Activated CD4-positive, alpha-beta T cell treated with anti-CD3 and anti-CD28 coated beads, Interleukin-2, amount 50 U/mL, for 24 hours (primary cell): ENCODE measurements at places on chromosomes 7 and 10.

DNA sequence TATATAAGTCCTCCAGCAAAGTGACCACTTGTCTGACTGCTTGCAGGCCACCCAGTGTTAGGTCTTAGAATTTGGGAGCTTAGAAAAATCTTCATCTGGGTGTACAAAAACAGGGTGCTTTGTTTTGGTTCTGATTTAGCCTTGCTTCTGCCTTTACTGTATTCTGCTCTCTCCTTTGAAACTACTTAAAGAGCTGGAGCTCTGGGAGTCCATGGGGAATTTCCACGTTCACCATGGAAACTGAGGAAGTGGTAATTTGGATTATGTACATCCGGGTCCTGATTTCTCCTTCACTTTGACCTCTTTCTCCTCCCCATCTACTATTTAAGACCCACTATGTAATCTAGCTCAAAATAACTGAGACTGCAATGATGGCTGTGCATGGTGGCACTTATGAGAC, 103.0 kb downstream of the JAZF1 start:
- DNase-seq: no peak

- no peak for DNase-seq
Measured at GRCh38 chr7:117715784-117716445, 157.3 kb downstream of the CTTNBP2 start.

DNA sequence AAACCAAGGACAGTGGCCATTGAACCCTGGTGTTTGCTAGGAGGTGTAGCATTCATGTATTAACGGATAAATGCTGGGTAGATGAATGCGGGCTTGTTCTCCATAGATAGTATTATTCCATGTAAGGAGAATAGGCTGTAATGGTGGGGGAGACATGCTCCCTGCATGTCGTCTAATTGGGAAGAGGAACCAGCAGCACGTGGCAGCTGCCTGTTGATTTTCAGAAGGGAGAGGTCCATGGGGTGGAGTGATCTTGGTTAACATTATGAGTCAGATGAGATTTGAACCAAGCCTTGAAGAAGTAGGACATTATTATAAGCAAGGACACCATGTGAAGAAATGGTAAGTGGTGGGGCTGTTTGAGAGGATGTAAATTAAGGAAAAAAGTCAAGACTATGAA, 112.5 kb downstream of the WNT2 start:
- no peak for DNase-seq

DNA sequence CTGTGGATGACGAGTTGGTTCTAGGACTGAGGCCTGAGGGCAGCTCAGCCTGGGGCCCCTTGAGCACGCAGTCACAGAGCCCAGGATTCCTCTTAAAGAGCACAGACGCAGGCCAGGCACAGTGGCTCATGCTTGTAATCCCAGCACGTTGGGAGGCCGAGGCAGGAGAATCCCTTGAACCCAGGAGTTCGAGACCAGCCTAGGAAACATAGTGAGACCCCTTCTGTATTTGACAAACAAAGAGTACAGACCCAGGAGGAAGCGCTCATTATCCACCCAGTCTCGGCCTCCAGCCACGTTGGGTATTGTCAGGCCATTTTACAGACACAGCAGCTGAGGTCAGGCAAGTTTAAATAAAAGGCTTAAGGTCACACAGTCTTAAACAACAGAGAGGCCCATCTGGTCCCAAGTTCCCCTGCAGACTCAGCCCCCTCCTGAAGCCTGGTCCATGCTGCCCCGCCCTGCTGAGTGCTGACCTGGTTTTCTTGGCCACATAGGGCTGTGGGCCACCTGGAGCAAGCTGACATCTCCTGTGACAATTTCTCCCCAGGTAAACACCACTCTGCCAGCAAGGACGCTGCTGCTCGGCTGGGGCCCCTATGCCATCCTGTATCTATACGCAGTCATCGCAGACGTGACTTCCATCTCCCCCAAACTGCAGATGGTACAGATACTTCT, 12.6 kb downstream of the RGR start:
- DNase-seq: no peak

DNA sequence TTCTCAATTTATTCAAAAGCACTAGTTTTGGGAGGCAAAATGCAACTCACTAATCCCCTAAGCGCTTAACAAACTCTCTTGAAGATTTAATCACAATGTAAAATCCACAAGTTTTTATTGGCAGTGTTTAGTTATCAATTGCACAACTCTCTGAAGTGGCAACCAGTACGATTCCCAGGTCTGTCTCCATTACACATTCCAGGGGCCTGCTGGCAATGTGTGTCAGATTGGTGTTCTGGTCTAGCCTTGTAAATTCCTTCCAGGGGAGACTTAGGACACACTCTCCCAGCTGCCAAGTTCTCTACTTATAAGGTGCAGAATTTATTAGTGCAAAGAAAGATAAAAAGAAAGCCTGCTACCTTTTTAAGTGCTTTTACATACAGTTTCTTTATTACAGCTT, 164.7 kb upstream of the HPS1 start:
- DNase-seq: no peak
